ENCODE measurements at places on chromosomes 12 and 14.

DNA sequence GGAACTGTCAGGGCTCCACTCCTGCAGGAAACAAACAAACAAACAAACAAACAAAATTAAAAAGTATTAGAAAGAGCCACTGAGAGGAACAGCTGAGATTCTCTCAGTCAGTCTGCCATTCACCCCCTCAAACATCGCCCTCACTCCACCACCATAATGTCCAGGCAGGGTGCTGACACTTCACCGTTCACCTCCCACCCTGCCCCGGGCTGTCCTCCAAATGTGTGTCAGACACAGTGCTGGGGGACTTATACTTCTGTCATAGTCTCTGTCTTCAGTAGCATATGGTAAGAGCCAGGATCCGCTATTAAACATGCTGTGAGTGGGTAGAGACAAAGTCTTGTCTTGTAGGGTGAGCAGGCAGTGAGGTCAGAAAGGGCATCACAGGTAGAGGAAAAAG is 28.3 kb downstream of the KRT18 start:
- DNase-seq = no peak

- no peak for DNase-seq
Observed at GRCh38 chr12:109817627-109818231, 15.5 kb downstream of the TRPV4 start.

DNA sequence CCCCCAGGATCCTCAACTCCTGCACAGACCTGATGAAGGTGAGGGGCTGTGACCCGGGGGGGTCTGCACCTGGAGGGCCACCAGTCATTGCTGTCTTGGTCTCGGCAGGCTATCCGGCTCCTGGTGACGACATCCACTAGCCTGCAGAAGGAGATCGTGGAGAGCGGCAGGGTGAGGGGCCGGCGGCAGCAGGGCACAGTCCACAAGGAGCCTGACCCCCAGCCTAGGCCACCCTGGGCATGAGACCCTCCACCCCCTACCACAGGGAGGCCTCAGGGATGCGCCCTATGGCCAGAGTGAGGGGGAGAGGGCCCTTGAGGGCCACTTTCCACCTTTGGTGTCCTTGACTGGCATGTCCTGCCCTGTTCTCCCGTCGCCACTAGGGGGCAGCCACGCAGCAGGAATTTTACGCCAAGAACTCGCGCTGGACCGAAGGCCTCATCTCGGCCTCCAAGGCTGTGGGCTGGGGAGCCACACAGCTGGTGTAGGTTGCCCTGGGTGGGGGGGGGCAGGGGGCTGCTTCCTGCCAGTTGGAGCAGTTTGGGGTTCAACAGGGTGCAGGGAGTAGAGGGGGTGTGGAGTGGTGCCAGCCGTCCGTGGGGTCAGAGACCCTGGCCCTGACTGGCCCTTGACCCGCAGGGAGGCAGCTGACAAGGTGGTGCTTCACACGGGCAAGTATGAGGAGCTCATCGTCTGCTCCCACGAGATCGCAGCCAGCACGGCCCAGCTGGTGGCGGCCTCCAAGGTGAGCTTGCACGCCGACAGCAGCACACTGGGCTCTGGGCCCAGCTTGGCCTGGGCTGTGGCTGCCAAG is 25.0 kb downstream of the HIP1R start:
- DNase-seq = peak; percentile 96

- DNase-seq = no peak
Observed at GRCh38 chr12:108701779-108702441, 29.4 kb downstream of the CORO1C start.

- DNase-seq = peak; percentile 51
Observed at GRCh38 chr12:5246196-5246595, 185.7 kb upstream of the NTF3 start.

GRCh38 chr12:95390932-95391331 is 83.0 kb upstream of the METAP2 start:
- no peak for DNase-seq

DNA sequence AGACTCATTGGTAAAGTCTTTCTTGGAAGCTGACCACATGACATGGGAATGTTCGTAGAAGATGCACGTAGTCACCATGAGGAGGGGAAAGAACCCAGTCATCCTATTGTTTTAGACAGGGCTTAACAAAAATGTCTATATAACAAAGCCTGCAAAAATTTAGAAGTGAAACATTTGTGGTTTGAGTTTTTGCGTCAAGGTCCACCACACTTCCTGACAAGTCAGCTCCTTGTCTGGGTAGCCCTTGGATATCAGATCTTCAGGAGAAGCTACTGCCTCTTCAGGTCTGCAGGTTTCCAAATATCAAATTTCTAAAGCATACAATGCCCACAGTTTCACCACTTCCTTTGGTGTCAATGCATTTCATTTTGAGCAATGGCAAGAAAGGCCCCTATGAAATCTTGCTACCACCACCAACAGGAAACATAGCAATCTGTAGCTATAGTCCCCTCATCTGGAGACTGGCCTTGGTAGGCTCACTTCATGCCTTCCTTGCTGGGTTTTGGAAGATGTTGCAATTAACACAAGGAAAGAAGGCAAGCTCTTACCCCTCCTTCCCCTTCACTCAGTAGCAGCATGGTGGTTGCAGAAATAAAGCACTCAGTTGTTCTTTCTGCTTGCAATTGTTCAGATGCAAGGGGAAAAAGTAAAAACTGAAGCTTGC is 235.2 kb downstream of the PCNX1 start:
- no peak for DNase-seq

GRCh38 chr12:105986779-105987684 is 151.7 kb downstream of the NUAK1 start:
- no peak for DNase-seq

- peak; percentile 86 for DNase-seq
Observed at GRCh38 chr12:131327521-131328488, 374.1 kb downstream of the ADGRD1 start.

GRCh38 chr12:40335991-40336390 is 111.2 kb downstream of the LRRK2 start:
- no peak for DNase-seq

DNA sequence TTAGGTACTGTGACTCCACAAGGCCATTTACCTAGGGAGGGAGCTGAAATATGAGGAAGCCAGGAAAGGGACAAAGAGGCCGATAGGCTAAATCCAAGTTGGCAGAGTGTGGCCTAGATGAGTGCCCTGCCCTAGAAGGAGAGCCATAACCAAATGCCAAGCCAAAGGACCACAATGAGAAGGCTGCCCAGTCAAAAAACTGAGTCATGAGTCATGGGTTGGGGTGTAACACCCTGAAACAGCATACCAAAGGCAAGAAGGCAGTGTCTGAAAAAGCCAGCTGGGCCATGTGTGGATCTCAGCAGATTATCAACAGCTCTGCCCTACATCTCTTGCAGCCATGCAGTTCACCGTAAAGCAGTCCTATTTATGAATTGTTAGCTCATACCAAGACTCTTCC is 171.7 kb downstream of the PHLDA1 start:
- no peak for DNase-seq

- DNase-seq = no peak
Observed at GRCh38 chr12:93100610-93101009, 171.5 kb upstream of the EEA1 start.

GRCh38 chr12:91565846-91566245 is 383.2 kb upstream of the DCN start:
- DNase-seq = no peak

DNA sequence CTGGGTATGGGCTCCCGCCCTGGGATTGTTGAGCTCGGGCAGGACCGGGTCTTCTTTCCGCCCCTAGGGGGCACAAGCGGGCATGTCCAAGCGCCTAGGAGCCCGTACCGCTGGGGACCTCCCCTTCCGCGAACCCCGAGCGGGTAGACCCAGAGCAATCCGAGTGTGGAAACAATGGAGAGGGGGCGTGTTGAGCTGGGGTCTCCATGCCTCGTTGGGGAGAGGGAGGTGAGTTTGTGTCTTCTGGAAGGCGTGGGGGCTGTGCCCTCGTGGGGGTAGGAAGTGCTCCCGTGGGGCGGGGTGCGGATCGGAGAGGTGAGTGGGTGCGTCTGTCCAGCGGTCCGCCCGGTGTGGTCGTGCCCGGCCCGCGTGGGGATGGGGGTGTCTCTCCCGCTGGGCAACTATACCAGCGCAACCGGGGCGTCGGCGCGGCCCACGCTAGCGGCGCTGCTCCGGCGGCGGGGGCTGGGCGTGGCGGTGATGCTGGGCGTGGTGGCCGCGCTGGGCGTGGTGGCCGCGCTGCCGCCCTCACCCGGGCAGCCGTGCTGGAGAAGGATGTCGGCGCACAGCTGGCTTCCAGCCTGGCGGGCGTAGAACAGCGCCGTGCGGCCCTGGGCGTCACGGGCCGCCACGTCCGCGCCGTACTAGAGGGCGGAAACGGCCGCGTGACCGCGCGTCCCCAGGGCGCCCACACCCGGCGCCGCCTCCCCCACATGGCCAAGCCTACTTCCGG is 12.2 kb downstream of the AGAP2 start:
- DNase-seq = peak; percentile 97

GRCh38 chr12:122421187-122421820 is 1.2 kb downstream of the CLIP1 start:
- DNase-seq = no peak

DNA sequence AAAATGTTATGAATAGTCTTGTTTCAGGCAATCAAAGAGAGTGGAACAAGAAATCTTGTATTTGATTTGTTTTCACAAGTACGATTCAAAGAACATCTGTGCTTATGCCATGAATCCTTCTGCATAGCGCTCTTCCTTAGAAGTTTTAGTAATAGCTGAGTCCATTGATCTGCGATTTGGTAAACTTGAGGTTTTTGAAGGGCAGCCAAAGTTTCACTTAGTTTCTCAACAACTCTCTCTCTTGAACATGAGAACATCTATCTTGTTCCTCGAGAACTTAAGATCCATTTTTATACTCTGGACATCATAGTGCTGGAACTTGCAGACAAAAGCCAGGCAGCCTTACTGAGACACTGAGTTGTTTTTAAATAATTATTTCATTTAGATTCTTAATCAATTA is 96.2 kb upstream of the USP15 start:
- no peak for DNase-seq

DNA sequence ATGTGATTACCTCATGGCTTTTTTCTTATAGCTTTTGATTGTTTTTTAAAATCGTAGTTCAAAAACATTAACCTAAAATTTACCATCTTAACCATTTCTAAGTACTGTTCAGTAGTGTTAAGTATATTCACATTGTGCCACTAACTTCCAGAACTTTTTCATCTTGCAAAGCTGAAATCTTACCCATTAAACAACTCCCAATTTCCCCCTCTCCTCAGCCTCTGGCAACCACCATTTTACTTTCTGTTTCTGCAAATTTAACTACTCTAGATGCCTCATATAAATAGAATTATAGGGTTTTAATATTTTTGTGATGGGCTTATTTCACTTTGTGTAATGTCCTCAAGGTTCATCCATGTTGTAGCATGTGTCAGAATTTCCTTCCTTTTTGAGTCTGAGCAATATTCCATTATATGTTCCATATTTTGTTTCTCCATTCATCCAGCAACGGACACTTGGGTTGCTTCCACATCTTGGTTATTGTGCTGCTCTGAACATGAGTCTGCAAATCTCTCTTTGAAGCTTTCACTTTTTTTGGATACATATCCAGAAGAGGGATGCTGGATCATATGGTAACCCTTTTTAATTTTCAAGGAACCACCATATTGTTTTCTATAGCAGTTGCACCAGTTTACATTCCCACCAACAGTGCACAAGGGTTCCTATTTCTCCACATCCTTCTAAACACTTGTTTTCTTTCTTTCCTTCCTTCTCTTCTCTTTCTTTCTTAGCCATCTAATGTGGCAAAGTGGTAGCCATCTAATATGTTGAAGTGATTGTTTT is 5.0 kb downstream of the HIF1A start:
- DNase-seq = no peak

Measured in H7 (cell line).